ENCODE measurements at places on chromosomes 16 and 17. TPM values are rescaled to one million over a fixed set of nuclear protein-coding genes. Genes with fewer than 3 reads are reported as not detected.

Gene ACE
- 4.1 TPM for total RNA-seq

Gene CIBAR2
- total RNA-seq: not detected

Gene IL32
- total RNA-seq: 999 TPM

Gene CBX2
- 0.70 TPM for total RNA-seq

Gene PNMT
- not detected for total RNA-seq

Gene CCL15
- total RNA-seq: not detected

Gene SKA2
- total RNA-seq: 15.2 TPM

Gene CFAP119
- 2.8 TPM for total RNA-seq

DNA sequence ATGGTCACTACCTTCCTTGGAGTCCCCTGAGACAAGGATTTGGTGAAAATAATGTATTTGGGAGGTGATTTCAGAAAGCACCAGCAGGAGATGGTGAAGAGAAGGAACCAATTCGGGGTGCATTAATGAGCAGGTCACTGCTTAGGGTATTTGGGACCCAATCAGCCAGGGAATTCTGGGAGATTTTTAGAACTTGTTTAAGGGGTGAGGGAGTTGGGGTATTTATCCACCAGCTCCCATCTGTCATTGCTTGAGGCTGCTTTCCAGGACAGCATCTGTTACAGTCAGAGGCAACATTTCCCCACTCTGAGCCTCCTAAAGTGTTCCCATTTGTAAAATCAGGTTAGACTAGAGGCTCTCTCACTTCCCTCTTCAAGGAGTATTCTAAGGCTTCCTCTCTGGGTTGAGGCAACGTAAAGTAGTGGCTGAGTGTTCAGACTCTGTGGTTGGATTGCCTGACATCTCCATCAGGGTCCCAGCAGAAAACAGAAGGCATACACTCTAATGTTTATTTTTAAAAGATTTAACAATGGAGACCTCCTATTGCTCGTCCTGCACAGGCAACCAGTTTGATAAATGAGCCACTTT lies 60.9 kb downstream of the CLEC19A start:
- no peak for DNase-seq

- DNase-seq: no peak
Observed at GRCh38 chr16:59729613-59730012, 995.5 kb upstream of the GOT2 start.

DNA sequence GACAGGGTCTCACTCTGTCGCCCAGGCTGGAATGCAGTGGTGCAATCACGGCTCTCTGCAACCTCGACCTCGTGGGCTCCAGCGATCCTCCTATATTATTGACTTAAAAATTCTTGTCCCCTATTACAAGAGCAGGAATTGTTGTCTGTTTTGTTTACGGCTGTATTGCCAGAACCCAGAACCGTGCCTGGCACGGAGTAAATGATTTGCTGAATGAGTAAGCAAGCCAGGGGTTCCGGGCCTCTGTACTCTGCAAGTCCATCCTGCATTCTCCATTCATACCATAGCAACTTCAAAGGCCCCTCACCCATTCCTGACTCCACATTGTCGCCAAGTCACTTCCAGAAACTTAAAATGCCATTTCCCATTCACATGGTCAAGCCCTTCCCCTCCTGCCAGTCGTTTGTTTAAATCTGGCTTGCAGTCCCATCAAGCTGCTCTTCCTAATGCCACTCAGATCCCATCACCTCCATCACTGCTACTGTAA lies 6.9 kb downstream of the ADCY9 start:
- DNase-seq: no peak

GRCh38 chr17:44221084-44221861 lies 1.8 kb upstream of the UBTF start:
- peak; percentile 41 for DNase-seq

- DNase-seq: no peak
Observed at GRCh38 chr16:70653406-70653805, 7.0 kb downstream of the IL34 start.

DNA sequence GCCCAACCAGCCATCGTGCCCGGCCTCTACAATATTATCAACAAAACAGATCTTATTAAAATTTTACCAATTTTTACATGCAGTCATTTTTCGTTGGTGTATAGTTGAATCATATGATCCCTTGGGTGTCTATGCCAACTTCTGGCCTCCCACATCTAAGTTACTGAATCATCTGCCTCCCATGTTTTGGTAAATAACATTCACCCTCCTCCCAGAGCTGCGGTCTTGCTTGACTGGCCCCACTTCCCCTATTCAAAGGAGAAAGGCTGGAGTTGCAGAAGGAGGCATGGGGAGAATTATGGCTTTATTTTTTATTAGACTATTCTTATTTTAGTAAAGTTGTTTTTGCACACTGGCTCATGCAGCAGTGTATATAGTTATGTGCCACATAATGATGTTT lies 18.5 kb upstream of the CCL23 start:
- DNase-seq: no peak

GRCh38 chr16:68377667-68378393 lies 67.0 kb downstream of the PRMT7 start:
- no peak for DNase-seq

- DNase-seq: no peak
Observed at GRCh38 chr16:18839555-18839954, 38.2 kb upstream of the ARL6IP1 start.

DNA sequence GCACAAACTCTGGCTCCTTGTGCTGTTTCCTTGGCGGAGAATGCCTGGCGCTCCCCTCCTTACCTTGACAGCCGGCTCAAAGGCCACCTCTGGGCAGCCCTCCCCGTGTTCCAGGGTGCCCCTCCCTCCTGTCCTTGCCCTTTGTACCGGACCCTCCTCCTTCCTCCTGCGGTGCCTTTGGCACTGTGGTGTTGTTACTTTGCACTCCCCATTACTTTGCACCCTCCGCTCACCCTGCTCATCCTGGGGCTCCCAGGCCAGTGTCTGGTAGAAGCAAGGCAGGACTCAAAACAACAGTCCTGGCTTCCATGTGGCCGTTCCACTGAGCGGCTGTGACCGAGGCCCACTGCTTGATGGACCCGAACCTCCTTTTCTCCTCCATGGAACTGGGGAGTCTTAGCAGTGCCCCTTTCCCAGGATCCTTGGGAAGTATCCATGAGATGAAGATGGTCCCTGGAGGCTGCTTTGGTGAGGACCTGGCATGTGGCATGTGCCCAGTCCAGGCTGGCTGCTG lies 147.8 kb downstream of the CMIP start:
- DNase-seq: no peak

GRCh38 chr17:50763716-50764475 lies 3.4 kb downstream of the ANKRD40CL start:
- no peak for DNase-seq

DNA sequence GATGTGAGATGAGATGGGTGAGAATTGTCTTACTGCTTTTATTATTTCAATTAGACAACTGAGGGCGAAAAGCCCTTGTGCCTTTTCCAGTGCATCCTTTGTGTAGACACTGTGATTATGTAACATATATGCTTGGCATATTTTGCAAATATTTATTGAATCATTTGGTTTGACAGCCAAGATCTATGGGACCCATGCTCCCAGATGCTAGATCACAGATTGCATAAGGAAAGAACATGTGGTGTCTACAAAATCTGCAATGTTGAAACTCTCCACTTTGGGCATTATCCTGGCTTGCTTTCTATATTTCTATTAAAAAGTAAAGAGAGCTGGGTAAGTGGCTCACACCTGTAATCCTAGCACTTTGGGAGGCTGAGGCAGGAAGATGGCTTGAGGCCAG lies 4.8 kb upstream of the COG1 start:
- no peak for DNase-seq

DNA sequence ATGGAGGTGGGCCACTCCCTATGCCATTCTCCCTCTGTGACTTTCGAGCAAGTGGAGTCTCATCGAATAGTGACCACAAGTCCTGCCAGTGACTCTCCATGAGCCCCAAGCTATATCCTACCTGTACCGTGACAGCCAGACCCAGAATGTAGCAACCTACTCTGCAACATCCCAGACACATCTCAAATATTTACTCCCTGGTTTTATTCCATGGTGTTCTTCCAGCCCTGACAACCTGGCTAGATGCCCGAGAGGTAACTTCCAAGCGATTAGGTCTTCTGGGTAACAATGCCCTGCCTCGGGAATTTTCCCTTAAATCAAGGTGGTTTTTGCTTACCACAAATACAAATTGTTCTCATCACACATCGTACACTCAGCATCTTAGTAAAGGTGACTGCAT lies 211.7 kb downstream of the ZFHX3 start:
- DNase-seq: no peak

DNA sequence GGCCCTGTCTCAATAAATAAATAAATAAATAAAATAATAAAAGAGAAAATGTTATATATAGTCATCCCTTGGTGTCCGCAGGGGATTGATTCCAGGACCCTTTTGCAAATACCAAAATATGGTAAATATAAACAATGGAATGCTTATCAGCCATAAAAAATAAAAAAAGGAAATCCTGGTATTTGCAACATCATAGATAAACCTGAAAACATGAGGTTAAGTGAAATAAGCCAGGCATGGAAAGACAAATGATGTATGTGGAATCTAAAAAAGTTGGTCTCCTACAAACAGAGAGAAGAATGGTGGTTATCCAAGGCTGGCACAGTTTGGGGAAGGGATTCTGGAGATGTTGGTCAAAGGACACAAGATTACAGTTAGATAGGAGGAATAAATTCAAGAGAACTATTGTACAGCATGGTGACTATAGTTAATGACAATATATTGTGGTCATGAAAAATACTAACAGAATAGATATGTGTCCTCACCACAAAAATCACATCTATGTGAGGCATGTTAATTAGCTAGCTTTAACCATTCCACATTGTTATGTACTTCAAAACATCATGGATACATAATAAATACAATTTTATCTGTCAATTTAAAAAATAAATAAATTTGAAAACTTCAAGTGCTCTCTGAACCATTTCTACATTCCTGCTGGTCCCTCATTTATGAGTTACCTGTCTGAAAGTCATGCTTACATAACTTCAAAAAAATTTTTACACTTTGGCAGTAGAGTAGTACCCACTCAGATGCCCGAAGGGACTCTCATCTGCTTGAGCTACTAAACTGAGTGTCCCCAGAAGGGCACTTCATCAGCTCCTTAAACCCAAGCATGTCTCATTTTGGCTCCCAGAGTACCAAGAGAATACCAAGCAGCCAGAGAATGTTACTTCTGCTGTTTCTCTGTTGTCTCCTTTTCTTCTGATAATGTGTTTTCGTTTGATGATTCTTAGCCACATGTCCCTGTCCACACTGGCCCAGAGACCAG lies 26.6 kb downstream of the N4BP1 start:
- no peak for DNase-seq

GRCh38 chr16:69486724-69487123 lies 62.3 kb downstream of the CYB5B start:
- DNase-seq: no peak

DNA sequence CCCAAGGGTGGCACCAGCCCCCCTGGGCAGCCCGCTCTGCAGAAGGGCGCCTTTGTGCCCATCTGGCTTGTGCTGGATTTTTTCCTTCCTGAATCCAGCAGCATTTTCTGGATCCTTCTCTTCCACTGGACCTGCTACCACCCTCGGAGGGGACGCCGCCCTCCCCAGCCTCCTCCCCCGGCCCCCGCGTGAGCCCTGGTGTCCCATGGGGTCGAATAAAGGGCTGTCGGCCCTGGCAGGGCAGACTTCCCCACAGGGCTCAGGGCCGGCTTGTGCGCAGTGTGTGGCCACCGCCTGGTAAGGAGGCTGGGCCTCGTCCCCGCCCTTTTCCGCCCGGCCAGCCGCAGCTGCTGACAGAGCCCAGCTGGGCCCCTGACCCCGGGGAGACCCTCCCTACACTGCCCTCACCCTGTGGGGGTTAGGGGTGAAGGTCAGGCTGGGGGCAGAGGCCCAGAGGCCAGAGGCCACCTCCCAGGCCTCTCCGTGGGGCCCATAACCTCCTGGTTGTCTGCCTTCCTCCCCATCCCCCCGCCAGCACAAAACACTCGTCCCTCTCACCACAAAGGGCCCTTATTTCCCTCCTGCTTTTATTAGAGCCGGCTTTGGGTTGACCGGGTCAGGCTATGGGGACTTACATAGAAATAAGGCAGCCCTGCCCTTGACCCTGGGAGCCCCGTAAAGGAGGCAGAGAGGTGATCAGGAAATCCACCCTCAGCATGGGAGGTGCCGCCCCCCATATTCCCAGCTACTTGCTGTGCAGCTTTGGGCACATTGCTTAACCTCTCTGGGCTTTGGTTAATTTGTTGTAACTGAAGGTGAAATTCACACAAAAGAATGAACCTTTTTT lies 179.3 kb upstream of the CIBAR2 start:
- DNase-seq: no peak

GRCh38 chr17:34341916-34342315 lies 14.4 kb upstream of the CCL13 start:
- no peak for DNase-seq

DNA sequence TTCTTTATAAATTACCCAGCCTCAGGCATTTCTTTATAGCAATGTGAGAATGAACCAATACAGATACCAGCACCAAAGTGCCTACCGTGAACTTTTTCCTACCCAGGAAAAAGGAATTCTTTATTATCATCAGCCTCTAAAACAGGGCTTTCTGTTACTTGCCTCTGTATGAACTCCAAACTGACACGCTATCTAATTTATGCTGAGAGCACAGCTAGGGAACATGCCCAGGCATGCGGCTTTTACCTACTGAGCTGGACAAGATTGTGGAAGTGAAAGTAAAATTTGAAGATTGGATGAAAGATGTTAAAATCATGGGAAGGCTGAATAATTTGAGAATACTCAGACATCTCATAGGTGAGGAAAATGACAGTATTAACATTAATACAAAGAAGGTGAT lies 24.4 kb upstream of the ADCY9 start:
- no peak for DNase-seq

GRCh38 chr16:56961851-56962281 lies at the start of gene CETP:
TSS of gene CETP (plus strand) at chr16:56961950. CDS start at chr16:56961980, 30 bp downstream.
- no peak for DNase-seq

DNA sequence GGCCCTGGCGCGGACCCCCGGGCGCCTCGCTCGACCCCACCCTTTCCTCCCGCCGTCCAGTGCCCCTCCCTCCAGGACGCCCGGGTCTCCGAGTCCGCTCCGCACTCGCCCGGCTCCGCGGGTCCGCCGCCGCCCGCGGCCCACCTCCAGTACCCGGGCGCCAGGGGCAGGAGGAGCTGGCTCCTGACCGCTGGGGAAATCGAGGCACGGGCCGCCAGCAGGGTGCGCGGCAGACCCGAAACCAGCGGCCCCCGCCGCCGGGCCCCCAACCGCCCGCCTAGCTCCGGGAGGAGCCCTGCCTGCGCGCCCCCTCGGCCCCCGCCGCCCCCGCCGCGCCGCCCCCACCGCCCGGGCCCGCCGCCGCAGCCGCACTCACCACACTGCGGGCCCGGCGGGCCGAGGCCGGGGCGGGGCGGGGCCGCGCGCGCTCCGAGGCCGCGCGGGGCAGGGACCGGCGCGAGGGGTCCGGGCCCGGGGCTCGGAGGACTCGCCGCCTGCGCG lies 333 bp downstream of the MAFG start:
- DNase-seq: no peak

GRCh38 chr17:80034791-80035686 lies 633 bp downstream of the TBC1D16 start:
- DNase-seq: peak; percentile 43

All from T-cell (primary cell).